ENCODE measurements at places on chromosomes 2 and 18. TPM values are rescaled to one million over a fixed set of nuclear protein-coding genes. Genes with fewer than 3 reads are reported as not detected.

Gene CREB1
- total RNA-seq: 47.4 TPM

Gene SH2D6
- total RNA-seq: not detected

Gene HOXD9
- total RNA-seq: 4.7 TPM

Gene DES
- 318 TPM for total RNA-seq

Gene B4GALT6
- total RNA-seq: 4.4 TPM

Gene ESPNL
- total RNA-seq: 0.69 TPM

Gene FSHR
- not detected for total RNA-seq

Gene SPDYA
- total RNA-seq: 3.3 TPM

Gene ZNF2
- total RNA-seq: 4.1 TPM

Gene SERPINB12
- total RNA-seq: 64.6 TPM

Gene SPATA3
- total RNA-seq: not detected

Gene PLCL1
- 10.9 TPM for total RNA-seq

- peak; percentile 93 for DNase-seq
Measured at GRCh38 chr2:160970052-160970965, 189.9 kb upstream of the TANK start.

DNA sequence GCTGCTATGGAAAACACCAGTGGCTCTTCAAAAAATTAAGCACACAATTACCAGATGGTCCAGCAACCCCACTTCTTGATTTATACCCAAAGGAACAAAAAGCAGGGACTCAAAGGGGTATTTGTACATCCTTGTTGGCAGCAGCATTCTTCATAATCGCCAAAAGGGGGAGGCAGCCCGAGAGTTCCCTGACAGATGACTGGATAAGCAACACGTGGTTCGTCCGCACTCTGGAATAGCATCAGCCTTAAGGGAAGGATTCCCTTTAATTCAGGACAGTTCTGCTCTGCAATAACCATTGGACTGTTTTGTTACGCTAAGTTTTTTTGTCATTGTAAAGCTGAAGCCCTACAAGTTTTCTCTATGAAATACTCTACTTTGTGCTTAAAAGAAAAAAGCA is 76.7 kb upstream of the TWIST2 start:
- no peak for DNase-seq

DNA sequence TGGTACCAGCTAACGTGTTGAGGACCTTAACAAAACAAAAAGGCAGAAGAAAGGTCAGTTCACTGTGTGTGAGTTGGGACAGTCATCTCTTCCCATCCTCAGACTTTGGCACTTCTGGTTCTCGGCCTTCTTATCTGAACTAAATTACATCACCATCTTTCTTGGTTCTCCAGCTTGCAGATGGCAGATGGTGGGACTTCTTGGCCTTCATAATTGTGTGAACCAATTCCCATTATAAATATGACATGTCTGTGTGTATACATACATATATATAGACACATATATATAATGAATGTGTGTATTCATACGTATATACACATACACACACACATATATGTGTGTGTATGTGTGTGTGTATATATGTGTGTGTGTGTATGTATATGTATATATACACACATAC is 301.2 kb upstream of the TRIB2 start:
- no peak for DNase-seq

DNA sequence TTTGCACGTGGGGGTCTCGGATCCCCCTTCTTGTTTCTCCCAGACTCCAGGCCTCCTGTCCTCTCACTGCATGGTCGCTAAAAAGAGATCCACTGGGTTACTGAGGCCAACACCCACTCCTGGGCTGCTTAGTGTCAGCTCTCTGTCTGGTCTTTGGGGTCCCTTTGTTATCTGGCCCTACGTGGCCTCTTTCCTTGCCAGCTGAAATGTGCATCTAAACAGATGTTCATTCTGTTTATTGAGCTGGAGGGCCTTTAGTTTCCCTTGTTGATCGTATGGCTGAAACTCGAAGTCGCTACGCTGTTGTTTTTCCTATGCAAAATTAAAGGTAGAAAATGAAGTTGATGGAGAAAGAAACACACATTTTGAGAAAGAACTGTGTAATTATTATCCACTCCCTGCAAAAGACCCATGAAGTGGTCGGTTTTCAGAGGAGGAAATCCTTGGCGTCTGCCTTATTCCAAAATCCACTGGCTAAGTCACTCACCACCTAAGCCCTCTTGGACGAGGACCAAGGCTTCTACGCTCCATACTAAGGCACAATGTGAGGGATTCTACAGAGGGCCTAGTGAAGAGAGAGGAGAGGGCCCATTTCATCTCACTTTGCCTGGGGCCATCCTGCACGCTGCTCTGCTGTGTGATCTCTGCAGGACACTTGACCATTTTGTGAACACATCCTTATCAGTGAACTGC is 105.3 kb downstream of the GLI2 start:
- DNase-seq: no peak

GRCh38 chr2:74817304-74817675 is 16.6 kb upstream of the HK2 start:
- DNase-seq: no peak

GRCh38 chr18:79495591-79496071 is 99.9 kb downstream of the NFATC1 start:
- DNase-seq: no peak

GRCh38 chr18:47772374-47773248 is 157.8 kb downstream of the SMAD2 start:
- no peak for DNase-seq

GRCh38 chr2:74253971-74254310 is 55.5 kb downstream of the MTHFD2 start:
- DNase-seq: no peak

- no peak for DNase-seq
Measured at GRCh38 chr2:151623631-151624030, 110.6 kb downstream of the NEB start.

- no peak for DNase-seq
Measured at GRCh38 chr2:215830304-215830703, 183.0 kb downstream of the MREG start.

GRCh38 chr2:49754381-49754780 is 600.1 kb upstream of the FSHR start:
- DNase-seq: peak; percentile 56

- DNase-seq: no peak
Measured at GRCh38 chr18:28650860-28651259, 473.9 kb upstream of the CDH2 start.

- DNase-seq: no peak
Measured at GRCh38 chr18:61323951-61324350, 9.3 kb upstream of the CDH20 start.

DNA sequence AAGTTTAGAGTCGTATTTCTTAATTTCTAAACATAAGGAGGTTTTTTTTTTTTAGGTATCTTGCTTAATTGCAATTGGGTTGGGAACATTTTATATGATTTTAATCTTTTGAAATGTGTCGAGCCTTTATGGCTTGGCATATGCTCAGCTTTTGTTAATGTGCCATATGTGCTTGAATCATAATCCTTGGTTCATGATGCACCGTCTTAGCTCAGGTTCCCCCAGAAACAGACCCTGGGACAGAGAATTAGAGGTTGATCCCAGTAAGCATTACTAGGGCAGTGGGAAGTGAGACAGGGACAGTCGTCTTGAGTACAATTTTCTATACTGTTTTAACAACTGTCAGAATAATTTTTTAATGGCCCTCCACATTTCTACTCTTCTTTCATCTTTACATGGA is 9.3 kb downstream of the CHCHD5 start:
- DNase-seq: no peak

DNA sequence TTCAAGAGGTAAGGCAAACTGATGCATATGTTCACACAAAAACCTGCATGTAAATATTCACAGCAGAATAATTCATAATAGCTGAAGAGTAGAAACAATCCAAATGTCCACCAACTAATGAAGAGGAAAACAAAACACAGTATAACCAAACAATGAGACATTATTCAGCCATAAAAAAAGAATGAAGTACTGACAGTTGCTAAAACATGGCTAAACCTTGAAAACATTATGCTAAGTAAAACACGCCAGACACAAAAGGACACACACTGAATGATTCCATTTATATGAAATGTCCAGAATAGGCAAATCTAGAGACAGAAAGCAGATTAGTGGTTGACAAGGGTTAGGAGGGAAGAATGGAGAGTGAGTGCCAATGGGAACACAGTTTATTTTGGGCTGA is 86.9 kb downstream of the SESTD1 start:
- DNase-seq: no peak

DNA sequence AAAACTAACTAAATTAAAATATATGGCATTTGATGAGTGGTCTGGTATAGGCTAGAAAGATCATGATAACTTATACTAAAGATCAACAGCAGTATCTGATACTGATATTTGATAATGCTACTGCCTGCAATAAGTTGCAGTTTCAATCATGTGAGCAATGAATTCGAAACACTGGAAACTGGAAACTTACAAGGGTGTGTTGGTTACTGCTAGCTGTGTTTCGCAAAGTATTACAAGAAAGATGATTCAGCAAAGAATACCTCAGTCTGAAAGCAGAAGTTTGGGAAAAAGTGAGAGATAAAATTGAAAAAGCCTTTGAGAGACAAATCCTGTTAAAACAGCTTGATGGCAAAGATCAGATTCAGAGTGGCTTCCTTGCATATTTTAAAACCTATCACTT is 294.5 kb downstream of the CCDC178 start:
- DNase-seq: no peak

DNA sequence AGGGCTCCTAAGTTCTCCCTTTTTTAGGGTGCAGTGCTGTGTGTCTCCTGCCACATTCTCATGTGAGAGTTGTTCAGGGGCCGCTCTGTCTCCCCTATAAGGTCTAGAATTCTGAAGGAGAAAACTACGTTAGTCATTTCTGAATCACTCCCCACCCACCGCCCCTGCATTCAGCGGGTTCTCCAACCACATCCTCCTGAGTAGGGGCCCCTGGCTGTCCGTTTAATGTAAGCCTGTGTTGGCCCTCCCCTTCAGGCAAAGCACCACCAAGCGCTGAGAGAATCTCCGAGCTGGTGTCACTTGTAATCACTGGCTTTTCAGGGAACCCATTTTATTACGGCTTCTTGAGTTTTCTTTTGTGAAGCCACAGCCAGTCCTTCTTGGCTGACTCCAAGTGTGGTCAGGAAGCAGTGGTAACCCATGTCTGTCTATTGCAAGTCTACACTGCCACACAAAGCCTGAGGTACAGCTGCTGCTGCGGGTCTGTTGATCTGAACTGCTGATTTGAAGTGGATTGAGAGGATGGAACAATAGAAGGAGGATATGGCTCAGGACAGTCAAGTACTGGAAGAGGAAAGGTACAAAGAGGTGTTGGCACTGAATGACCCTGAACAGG is 16.9 kb downstream of the LCT start:
- DNase-seq: no peak

GRCh38 chr18:13259701-13260100 is 41.1 kb downstream of the LDLRAD4 start:
- DNase-seq: no peak

DNA sequence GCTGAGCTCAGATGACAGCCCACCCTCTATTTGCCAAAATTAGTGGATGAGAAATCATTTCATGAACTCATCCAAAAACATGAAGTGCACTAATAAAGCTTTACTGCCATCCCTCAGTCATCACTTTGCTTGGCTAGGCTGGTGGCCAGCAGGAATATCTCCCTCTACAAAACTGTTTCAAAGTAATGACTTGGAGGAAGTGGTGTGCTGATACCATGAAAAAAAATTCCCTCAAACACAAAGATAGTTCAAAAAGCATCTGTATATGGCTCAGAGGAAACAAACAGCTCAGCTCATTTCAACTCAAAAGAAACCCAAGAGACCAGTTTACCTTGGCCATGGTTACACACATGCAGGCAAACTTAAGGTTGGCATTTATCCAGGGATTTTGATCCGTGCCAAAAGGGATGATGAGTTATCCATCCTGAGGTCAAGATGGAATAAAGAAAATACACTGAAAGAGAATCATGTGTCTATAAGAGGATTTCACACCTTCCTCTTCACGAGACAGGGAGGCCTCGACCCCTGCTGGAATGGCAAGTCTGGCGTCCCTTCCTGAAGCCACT is 18.4 kb upstream of the WIPF1 start:
- DNase-seq: no peak

DNA sequence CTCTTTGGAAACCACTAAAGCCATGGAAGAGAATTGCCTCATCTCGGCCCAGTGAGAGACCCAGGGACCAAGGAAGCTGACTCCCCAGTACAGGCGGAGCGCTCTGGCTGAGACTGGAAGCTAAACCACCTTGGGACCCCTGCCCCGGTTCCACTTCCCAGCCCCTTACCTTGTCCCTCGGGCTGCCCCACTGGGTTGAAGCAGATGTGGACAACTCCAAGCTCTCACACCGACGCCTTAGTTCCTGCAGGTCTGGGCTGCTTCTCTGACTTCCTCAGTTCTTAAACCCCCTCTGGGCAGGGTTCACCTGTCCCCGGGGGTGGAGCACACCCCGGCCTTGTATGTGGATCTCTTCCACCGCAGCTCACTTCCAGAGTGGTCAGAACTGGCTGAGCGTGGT is 266.2 kb downstream of the PHLPP1 start:
- DNase-seq: no peak

GRCh38 chr2:31212659-31213600 is 4.4 kb downstream of the CAPN14 start:
- DNase-seq: no peak

DNA sequence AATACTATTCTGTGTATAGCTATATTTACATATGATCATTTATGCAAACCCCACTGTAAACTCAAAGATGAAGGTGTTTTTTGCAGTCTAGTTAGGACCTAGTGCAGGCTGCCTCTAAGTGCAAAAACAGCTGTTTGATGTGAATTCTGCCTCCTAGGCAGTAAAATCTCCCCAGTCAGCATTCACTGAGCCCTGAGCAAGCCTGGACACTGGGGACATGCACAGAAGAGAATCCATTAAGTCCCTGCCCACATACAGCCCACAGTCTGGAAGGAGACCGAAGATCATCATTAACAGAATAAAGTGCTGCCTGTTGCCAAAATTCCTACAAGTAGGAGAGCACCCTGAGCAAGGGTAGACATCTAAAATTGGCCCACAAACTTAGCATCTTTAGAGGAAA is 14.4 kb upstream of the BIN1 start:
- DNase-seq: no peak

GRCh38 chr18:67710639-67711038 is 194.1 kb upstream of the DSEL start:
- DNase-seq: no peak

GRCh38 chr18:10320791-10321190 is 133.6 kb upstream of the APCDD1 start:
- no peak for DNase-seq

DNA sequence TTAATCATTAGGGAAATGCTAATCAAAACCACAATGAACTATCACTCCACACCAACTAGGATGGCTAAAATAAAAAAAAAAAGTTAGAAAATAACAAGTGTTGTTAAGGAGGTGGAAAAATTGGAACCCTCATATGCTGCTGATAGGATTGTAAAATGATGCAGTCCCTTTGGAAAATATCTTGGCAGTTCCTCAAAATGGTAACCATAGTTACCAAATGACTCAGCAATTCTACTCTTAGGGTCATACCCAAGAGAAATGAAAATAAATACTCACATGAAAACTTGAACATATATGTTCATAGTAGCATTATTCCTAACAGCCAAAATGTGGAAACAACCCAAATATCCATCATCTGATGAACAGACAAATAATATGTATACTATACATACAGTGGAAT is 15.7 kb upstream of the ACVR2A start:
- DNase-seq: no peak

GRCh38 chr2:165623783-165624469 is 154.4 kb downstream of the CSRNP3 start:
- DNase-seq: no peak
